ENCODE measurements at places on chromosomes 6 and 20. TPM values are rescaled to one million over a fixed set of nuclear protein-coding genes. Genes with fewer than 3 reads are reported as not detected.

- no peak for DNase-seq
Measured at GRCh38 chr6:21582651-21583050, 10.9 kb upstream of the SOX4 start.

DNA sequence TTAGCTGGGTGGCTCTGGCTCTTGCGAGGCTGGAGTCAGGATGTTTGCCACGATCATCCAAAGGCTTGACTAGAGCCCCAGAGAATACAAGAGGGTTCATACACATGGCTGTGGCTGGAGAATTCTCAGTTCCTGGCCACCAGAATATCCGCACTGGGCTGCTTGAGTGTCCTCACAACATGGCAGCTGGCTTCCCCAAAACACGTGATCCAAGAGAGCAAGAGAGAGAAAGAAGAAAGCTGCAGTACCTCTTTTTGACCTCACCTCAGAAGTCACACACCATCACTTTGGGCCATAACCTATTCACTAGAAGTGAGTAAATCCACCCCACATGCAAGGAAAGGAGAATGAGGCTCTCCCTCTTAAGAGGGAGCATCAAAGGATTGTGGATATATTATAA, 21.5 kb upstream of the BPIFB1 start:
- DNase-seq, result no peak

- no peak for DNase-seq
Measured at GRCh38 chr6:150712505-150713252, 113.0 kb downstream of the PLEKHG1 start.

Gene WFDC5
- total RNA-seq, result not detected

Gene IL17F
- not detected for total RNA-seq

Measured in activated B cell treated with CpG ODN at 0.5 μM for 24 hours (primary cell).